ENCODE measurements at places on chromosomes 13 and 19. TPM values are rescaled to one million over a fixed set of nuclear protein-coding genes. Genes with fewer than 3 reads are reported as not detected.

GRCh38 chr13:77034881-77035280, 7.9 kb upstream of the FBXL3 start:
- DNase-seq: peak; percentile 54

- no peak for DNase-seq
Measured at GRCh38 chr13:59211606-59212005, 952.1 kb downstream of the DIAPH3 start.

GRCh38 chr13:45132369-45133064, 12.2 kb downstream of the GTF2F2 start:
- DNase-seq: no peak

Gene PEAK3
- total RNA-seq: 0.46 TPM

GRCh38 chr19:47284324-47284899, 9.7 kb downstream of the INAFM1 start:
- peak; percentile 60 for DNase-seq

DNA sequence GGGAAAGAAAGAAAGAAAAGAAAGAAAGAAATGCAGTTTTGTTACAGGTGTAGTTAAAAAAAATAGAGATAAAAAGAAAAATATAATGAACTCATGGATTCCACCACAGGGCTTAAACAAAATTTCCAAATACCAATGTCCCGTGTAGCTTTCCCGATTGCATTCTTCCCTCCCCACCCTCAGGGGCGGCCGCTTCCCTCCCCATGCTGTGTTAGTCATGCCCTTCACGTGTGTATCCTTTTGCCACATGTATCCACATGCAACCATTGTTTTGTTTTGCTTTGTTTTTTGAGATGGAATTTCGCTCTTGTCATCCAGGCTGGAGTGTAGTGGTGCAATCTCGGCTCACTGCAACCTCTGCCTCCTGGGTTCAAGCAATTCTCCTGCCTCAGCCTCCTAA, 3.6 kb upstream of the KMT5C start:
- peak; percentile 25 for DNase-seq

All from HFFc6 (cell line).